Natural killer cell (primary cell): ENCODE measurements at places on chromosomes 13 and 19. TPM values are rescaled to one million over a fixed set of nuclear protein-coding genes. Genes with fewer than 3 reads are reported as not detected.

DNA sequence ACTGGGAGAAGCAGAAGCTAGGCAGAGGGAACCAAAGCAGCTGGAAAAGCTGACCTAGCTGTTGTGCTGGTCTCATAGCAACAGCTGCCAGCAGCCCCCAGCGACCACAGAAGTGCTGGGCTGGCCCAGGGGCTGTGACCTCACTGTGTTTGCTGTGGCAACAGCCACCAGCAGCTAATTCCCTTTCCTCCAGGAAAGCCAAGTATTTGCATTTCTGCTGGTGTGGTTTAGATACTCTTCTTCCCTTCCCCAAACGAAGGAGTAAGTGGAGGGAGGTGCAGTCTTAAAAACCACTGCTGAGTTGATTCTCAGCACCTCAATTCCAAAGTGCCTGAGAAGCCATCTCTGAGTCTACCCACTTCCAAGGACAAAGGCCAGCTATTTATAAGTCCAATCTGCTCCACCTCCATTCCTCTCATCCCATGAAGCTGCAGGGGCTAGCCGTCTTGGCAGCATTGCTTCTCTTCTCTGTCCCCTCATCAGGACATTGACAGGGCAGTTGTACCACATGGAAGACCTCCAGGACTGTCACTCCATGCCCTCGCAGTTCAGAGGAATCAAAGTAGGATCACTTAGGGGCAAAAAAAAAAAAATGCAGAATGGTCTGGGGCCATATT, 11.5 kb upstream of the CCDC97 start:
- H3K4me3 ChIP-seq = no peak overlapping the region
- peaks cover 77% of the 10 kb centered on the region for H3K36me3 ChIP-seq
- peak; percentile 62 for DNase-seq
- no peaks in the 10 kb centered on the region for H3K27me3 ChIP-seq
- H3K4me1 ChIP-seq = peaks cover 71% of the 10 kb centered on the region

- no peak overlapping the region for H3K27ac ChIP-seq
- peaks cover 9% of the 10 kb centered on the region for H3K27me3 ChIP-seq
- peak; percentile 19 for DNase-seq
- H3K36me3 ChIP-seq = no peaks in the 10 kb centered on the region
Observed at GRCh38 chr19:45340899-45341453, 426 bp downstream of the KLC3 start.

GRCh38 chr13:50446611-50447010, 396.9 kb downstream of the DLEU7 start:
- peaks cover 5% of the 10 kb centered on the region for H3K4me1 ChIP-seq
- H3K27me3 ChIP-seq = no peaks in the 10 kb centered on the region
- H3K27ac ChIP-seq = no peak overlapping the region
- H3K4me3 ChIP-seq = no peak overlapping the region

- H3K4me3 ChIP-seq = no peak overlapping the region
- H3K36me3 ChIP-seq = no peaks in the 10 kb centered on the region
- H3K27ac ChIP-seq = no peak overlapping the region
- no peak for DNase-seq
Observed at GRCh38 chr13:107531816-107532215, 683.5 kb downstream of the LIG4 start.

GRCh38 chr19:4933528-4933927, 24.2 kb downstream of the UHRF1 start:
- no peak overlapping the region for H3K4me3 ChIP-seq
- H3K27me3 ChIP-seq = no peaks in the 10 kb centered on the region
- H3K4me1 ChIP-seq = no peaks in the 10 kb centered on the region
- no peak overlapping the region for H3K27ac ChIP-seq

- no peaks in the 10 kb centered on the region for H3K36me3 ChIP-seq
- H3K4me3 ChIP-seq = no peak overlapping the region
- peak; percentile 31 for DNase-seq
- H3K4me1 ChIP-seq = no peaks in the 10 kb centered on the region
Observed at GRCh38 chr13:39144941-39145533, 106.8 kb downstream of the NHLRC3 start.

GRCh38 chr19:6925386-6925785, 38.0 kb downstream of the ADGRE1 start:
- DNase-seq = no peak
- no peaks in the 10 kb centered on the region for H3K36me3 ChIP-seq
- no peak overlapping the region for H3K4me3 ChIP-seq
- no peak overlapping the region for H3K27ac ChIP-seq
- H3K27me3 ChIP-seq = no peaks in the 10 kb centered on the region

DNA sequence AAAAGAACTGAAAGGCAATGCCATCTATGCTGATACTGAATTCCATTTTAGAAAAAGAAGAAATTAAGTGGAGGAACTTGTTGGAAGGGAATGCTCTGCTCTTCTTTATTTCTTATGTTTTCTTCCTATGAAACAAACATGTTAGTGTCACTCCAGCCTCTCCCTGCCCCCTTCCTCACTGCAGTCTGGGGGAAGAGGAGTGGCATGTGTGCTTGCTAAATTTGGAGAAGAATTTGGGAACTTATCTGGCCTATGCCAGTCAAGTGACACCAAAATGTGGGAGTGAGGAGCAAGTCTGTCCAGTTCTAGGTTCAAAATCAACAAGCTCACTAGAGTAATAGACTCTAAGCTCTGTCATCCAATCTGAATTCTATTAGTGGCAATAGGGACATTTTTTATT, 214.6 kb downstream of the RBM26 start:
- H3K4me1 ChIP-seq = peaks cover 4% of the 10 kb centered on the region
- no peak overlapping the region for H3K27ac ChIP-seq
- no peak overlapping the region for H3K4me3 ChIP-seq
- no peaks in the 10 kb centered on the region for H3K36me3 ChIP-seq
- no peaks in the 10 kb centered on the region for H3K27me3 ChIP-seq

DNA sequence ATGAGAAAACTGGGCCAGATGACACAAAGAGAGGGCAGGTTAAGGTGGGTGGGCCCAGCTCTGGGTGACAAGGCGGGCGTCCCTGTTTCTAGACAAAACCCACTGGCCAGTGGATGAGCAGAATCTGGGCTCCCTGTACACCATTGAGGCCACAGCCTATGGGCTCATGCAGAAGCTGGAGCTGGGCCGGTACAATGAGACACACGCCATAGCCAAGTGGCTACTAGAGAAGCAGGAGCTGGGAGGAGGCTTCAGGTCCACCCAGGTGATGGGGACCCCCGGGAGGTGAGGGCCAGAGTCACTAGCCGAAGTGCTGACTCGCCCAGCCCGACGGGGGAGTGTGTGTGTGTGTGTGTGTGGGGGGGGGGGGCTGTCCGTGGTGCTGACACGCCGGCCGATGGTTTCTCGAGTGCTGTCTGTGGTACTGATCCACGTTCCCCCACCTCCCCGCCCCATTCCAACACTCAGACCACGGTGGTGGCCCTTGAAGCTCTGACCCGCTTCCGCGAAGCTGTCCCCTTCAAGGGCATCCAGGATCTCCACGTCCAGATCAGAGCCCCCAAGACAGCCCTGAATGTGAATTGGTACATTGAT, 24.3 kb upstream of the SHFL start:
- H3K27me3 ChIP-seq = peaks cover 6% of the 10 kb centered on the region
- H3K36me3 ChIP-seq = no peaks in the 10 kb centered on the region
- no peaks in the 10 kb centered on the region for H3K4me1 ChIP-seq
- DNase-seq = peak; percentile 16
- H3K4me3 ChIP-seq = no peak overlapping the region

DNA sequence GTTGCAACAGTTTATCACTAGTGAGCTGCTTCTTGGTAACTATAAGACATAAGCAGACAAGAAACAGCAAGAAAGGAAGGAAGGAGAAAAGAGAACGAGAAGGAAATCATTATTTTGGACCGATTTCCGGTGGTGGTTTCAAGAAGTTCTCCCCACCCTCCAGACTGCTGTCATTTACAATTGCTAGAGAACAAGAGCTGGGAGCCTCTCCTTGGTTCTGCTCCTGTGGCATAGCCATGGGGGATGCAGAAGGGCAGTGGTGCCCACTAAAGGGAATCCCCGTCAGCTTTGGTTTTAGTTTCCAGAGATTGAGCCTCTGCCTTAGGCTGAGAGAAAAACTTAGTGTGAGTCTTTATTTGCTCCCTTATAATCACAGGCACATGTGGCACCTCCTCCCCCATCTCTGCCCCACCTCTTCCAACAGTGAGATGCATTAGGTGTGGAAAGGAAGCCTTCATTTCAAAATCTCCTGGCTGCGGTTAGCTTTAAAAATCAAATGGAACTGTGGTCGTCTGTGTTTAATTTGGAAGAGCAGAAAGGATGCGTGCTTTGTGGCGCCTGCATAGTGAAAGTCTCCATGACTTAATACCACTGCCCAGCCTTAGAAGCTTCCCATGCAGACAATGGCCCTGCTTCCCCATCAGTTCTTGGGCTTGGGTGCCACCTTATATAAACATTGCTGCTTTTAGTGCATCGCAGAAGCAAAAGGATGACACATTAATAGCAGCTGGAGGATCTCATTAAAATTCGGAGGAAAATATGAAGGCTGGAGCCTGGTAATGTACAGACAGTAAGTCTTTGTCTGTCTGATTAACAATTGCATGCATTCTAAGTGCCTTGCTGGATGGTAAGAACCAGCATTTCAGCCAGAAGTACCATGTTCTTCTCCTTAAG, 25.0 kb downstream of the LRCH1 start:
- no peak for DNase-seq
- H3K4me1 ChIP-seq = peaks cover 14% of the 10 kb centered on the region
- no peaks in the 10 kb centered on the region for H3K36me3 ChIP-seq
- no peak overlapping the region for H3K27ac ChIP-seq
- no peak overlapping the region for H3K4me3 ChIP-seq
- no peaks in the 10 kb centered on the region for H3K27me3 ChIP-seq

DNA sequence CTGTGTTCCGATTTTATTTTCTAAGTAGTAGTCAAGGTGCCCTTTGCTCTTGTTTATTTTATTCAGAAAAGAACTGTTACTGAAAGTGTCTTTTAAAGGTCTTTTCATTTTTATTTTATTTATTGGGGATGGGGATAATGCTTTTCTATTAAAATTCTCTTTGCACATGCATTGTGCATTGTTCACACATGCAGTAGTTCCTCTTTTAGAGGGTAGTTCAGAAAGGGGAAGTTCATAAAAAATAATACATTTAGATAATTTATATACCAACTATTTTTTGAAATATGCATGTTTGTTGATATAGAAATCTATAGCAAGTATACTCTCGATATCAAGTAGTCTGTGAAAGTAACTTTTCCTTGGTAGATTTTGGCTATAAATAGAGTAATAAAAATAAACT, 3.5 kb downstream of the GPC5 start:
- peaks cover 14% of the 10 kb centered on the region for H3K4me1 ChIP-seq
- no peak overlapping the region for H3K27ac ChIP-seq
- peaks cover 10% of the 10 kb centered on the region for H3K27me3 ChIP-seq
- H3K36me3 ChIP-seq = no peaks in the 10 kb centered on the region
- H3K4me3 ChIP-seq = no peak overlapping the region

DNA sequence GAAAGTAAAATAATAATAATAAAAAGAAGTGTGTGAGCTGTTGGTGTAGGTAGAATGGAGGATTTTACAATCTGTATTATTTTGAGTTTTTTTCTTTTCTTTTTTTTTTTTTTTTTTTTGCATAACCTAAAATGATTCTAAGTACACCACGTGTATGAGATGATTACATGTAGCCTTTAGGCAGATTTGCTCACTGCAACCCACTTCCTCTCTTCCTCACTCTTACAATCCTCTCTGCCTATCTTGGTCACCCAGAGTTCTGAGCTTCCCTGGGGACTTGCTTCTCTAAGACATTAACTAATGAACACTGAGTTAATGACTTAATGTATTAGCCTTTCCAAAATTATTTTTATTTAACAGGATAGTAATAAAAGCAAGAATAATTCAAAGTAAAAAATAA, 1169.6 kb downstream of the EFNB2 start:
- H3K4me1 ChIP-seq = no peaks in the 10 kb centered on the region
- no peaks in the 10 kb centered on the region for H3K36me3 ChIP-seq
- H3K27ac ChIP-seq = no peak overlapping the region
- H3K27me3 ChIP-seq = no peaks in the 10 kb centered on the region
- no peak for DNase-seq

- H3K4me3 ChIP-seq = no peak overlapping the region
- H3K4me1 ChIP-seq = peaks cover 31% of the 10 kb centered on the region
- no peak overlapping the region for H3K27ac ChIP-seq
- H3K27me3 ChIP-seq = no peaks in the 10 kb centered on the region
- no peak for DNase-seq
Observed at GRCh38 chr19:49852631-49853126, 1.7 kb downstream of the PTOV1 start.

DNA sequence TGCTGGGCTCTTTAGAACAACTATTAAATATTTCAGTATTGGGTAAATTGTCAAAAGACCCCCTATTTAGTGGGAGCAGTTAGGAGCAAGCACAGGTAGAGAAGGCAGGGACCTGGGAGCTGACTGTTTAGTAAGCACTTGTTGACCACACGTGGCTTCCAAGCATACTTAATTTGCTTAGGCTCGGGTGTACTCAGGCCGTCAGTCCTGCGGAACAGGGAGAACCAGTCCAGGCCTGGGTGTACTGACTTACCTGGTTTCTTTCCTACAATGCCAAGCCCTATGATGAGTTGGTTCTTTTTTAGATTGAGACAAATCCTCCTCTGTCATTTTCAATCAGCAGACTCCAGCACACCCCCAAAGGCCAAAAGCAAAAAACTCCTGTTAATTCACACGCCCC, 90.0 kb downstream of the WDFY2 start:
- no peak overlapping the region for H3K27ac ChIP-seq
- no peak for DNase-seq
- no peak overlapping the region for H3K4me3 ChIP-seq
- no peaks in the 10 kb centered on the region for H3K36me3 ChIP-seq

DNA sequence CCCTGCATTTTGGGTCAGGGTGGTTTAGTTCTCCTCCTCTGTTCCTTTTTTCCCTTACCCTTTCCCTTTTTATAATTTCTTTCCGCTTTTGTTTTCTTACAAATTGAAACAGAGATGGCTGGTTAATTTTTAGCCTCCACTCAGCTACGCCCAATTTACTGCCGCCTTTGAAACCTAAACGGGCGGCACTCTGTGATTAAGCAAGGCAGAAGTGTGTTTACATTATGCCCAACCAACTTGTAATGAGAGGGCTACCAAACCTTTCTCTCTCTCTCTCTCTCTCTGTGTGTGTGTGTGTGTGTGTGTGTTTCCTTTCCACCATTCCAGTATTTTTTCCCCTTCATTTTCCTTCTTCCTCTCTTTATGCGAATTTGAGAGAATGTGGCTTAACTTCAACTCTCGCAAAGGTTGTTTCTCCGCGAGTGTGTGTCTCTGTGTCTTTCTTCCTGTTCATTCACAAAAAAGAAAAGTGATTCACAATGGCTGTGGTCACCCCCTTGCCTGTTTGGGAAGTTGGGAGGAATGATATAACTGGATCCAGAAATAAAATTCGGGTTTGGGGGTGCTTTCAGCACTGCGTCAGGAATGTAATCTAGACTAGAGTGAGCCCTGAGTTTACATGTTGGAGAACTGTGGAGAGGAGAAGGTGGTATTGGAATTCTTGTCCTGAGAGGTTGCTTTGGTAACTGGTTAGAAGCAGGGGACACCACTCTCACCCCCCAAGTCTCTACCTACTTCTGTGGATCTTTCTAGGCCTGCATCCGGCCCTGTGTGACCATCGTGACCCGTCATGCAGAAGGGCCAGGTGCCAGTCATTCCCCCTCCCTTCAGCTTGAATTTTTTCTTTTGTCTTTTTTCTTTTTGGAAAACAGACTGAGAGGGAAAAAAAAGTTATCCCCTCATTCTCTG, 31.4 kb downstream of the NFIX start:
- H3K36me3 ChIP-seq = no peaks in the 10 kb centered on the region
- no peak overlapping the region for H3K4me3 ChIP-seq
- H3K4me1 ChIP-seq = peaks cover 23% of the 10 kb centered on the region
- H3K27ac ChIP-seq = no peak overlapping the region
- no peak for DNase-seq
- H3K27me3 ChIP-seq = peaks cover 23% of the 10 kb centered on the region

The FOSB gene
- 1,121 TPM for total RNA-seq

The SLC10A2 gene
- total RNA-seq = not detected

The PALM3 gene
- total RNA-seq = not detected

The ZNF442 gene
- 3.4 TPM for total RNA-seq

The ZNF560 gene
- total RNA-seq = not detected

The LYL1 gene
- total RNA-seq = 2.0 TPM

The ZNF284 gene
- 3.2 TPM for total RNA-seq
